Cerebellum (tissue), 4 donors: ENCODE measurements at places on chromosomes 13 and 19.

DNA sequence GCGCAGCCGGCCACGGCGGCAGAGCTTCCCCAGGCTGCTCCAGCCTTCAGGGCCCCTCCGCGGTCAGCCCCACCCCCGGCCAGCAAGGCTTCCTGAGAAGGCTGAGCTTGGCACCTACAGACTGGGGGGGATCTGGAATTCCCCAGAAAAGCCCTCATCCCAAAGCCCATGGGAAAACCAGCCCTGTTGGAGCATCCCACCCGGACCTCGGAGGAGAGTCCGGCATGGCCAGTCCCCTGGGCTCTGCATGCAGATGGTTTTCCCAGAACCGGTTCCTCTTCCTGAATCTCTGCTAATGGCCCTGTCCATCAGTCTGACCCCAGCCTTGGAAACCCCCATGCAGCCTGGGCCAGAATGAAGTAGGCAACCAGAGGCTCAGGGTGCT, 10.3 kb downstream of the RASA3 start:
- no peak for DNase-seq

- no peak for DNase-seq
These were observed 13.4 kb upstream of the RGCC start for GRCh38 chr13:41443969-41444368.

DNA sequence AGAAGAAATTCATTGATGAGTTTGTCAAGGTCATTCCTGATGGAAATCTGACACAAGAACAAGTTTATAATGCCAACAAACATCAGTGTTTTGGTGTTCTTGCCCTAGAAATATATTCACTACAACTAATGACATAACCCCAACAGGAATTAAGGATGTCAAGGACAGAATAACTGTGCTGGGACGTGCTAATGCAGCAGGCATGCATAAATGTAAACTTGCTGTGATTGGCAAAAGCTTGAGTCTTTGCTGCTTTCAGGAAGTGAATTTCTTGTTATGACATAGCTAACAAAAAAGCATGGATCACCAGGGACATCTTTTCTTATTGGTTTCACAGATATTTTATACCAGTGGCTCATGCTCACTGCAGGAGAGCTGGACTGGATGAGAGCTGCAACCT, 144.6 kb downstream of the KCTD12 start:
- no peak for DNase-seq

DNA sequence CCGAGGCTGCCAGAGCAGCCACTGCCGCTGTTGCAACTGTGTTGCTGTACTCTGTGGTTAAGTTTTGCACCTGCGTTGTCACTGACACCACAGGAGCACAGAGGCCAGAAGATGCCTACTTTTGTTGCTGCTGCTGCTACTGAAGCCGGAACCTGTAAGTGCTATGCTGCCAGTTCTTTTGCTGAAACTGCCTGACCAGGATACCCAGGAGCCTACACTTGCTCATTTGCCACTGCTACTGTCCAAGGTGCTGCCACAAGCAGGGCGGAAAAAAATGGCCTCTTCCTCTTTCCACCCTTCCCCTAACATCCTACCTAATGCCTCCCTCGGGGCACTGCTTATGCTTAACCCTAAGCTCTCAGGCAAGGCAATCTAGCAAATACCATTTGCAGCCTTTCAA, 29.0 kb upstream of the NBEA start:
- no peak for DNase-seq

DNA sequence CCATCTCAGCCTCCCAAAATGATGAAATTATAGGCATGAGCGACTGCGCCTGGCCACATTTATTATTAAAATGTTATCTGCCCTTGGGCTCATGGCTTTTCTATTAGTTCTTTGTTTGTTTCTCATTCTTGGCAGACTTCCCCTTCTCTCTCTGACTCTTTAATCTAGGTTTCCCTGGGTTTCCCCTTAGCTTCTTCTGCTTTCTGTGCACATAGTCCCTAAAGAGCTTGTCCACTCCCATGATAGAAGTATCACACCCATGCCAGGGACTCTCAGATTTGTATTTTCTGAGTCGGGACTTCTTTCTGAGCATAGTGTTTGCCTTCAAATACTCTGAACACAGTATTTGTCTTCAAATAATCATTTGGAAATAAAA, 38.6 kb upstream of the ITM2B start:
- DNase-seq: no peak

GRCh38 chr13:74367193-74367592, 233.0 kb upstream of the KLF12 start:
- DNase-seq: no peak

- DNase-seq: no peak
These were observed 75.8 kb downstream of the RUBCNL start for GRCh38 chr13:46311217-46311616.

DNA sequence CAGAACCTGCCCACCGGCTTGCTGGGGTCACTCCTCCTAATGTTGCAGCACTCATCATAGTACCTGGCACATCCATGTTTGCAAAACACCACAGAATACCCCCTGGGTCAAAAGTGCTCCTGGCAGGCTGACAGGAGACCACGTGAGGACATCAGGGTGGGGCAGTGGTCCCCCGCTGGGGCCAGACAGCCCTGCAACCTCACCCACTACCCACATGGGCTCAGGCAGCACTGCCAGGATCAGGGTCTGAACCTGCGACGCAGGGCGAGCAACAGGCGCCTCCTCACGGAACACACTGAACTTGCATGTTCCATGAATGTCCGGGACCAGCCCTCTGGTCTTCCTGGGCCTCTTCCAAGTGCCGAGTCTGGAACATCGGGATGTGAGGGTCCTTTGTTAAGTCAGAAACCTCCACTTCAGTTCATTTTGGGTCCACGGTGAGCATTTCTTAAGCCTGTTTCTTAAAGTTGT, 1.4 kb upstream of the SLC7A9 start:
- no peak for DNase-seq

- no peak for DNase-seq
These were observed 3.0 kb upstream of the PLIN4 start for GRCh38 chr19:4521170-4521887.

DNA sequence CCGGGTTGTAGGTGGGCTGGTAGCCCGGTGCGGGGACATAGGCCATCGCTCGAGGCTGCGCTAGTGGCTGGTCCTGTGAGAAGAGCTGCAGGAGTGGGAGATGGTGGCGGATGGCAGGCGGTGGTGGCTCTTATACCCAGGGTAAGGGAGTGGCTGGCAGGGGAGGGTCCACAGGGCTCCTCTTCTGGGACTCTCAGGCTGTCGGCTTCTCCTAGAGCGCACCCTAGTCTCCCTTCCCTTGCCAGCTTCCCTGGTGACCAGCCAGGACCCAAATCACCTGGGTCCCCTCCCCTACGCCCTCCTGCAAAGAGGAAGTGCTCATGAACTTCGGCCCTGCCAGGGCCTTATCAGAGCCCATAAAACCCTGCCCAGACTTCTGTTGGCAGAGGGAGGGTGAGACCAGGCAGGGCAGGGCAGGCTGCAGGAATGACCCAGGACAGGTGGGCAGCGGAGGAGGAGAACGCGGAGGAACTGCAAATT, at the start of gene LGALS4:
Gene LGALS4, minus strand, starts transcription at position 105 of the 480 bp plus-strand sequence. Its CDS starts 59 bp downstream, at position 46.
- DNase-seq: no peak

DNA sequence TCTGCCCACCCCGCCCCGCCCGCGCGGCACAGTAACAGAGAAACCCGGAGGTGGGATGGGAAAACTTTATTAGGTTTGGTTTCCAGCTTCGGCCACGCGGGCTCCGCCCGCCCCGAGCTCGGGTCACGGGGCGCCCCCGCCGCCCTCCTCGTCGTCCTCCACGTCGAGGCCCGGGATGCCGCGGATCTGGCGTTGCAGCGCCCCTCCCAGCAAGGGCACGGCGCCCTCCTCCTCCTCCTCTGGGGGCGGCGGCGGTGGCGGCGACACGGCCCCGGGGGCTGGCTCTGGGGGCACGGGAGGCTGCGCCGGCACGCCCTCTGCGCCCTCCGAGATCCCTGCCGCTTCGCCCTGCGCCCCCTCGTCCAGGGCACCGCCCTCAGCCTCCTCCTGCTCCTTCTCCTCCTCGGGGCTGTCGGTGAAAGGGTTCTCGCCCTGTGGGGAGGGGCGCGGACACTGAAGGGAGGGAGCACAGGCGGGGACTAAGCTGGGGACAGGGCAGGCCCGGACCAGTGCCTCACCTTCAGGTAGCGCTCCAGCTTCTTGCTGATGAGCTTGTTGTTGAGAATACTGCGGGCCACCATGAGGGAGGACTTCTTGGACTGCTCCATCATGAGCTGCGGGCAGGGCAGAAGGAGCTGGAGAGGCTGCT, 536 bp upstream of the AKAP8 start:
- no peak for DNase-seq

DNA sequence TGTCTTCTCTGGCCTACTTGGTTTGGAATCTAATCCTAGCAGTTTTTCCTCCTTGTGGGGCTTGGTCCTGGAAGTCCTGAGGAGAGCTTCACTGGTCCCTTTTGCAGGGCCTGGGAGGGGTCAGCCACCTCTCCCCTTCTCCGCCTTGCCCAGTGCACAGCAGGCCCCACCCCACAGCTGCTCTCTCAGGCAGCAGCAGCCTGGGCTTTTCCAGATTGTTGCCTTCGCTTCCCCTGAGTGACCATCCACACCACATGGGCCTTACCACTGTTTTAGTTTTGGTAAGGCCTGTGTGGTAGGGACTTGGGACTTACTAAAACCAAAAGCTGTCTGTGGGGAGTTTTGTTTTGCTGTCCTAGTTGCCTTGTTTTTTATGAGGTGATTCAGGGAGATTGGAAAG, 11.5 kb downstream of the MPHOSPH8 start:
- no peak for DNase-seq

- no peak for DNase-seq
These were observed 9.6 kb downstream of the PEPD start for GRCh38 chr19:33512021-33512420.
